CD4-positive, alpha-beta T cell treated with Interferon alpha-2 for 1 hour (primary cell): ENCODE measurements at places on chromosomes 7 and 10.

- no peak for DNase-seq
Observed at GRCh38 chr7:55546814-55547213, 25.5 kb downstream of the VOPP1 start.

- no peak for DNase-seq
Observed at GRCh38 chr10:31020209-31020608, 11.5 kb downstream of the ZNF438 start.

DNA sequence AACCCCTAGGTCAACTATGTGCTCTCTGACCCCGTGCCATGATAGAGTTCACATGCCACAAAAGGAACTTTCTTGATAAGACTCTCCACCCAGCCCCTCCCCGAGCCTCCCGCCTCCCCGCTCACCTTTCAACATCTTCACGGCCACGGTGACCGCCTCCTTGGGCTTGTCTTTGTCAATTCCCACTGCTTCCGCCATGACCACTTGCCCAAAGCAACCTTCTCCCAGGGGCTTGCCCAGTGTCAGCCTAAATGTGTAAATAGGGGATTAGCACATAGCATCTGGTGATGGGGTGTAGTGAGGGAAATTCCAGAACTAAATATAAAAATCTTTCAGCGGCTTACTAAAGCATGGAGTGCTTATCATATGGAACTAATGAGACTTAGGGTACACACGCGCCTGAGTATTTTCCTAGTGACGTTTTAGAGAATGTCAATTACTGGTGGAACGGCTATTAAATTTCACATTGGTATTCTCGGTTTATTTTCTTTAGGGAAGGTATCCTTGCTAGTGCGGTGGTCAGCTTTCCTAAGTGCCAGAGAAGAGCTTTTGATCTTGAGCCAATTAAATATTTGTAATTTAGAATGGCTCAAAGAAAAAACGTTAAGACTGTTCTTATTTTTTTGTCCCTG is 97.4 kb downstream of the FGFR2 start:
- no peak for DNase-seq

- DNase-seq = no peak
Observed at GRCh38 chr7:36919738-36920137, 195.4 kb upstream of the AOAH start.

DNA sequence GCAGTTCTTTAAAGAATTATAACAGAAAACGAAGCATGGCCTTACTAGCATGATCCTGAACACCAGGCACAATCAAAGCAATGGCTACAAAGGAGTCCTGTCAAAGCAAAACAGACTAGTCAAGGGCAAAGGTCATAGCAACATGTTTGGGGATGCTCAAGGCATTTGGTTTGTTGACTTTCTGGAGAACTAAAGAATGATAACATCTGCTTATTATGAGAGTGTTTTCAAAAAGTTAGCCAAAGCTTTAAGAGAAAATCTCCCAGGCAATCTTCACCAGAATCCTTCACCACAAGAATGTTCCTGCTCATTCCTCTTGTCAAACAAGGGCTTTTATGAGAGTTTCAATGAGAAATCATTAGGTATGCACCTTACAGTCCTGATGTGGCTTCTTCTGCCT is 95.1 kb upstream of the CPXM2 start:
- DNase-seq = no peak

DNA sequence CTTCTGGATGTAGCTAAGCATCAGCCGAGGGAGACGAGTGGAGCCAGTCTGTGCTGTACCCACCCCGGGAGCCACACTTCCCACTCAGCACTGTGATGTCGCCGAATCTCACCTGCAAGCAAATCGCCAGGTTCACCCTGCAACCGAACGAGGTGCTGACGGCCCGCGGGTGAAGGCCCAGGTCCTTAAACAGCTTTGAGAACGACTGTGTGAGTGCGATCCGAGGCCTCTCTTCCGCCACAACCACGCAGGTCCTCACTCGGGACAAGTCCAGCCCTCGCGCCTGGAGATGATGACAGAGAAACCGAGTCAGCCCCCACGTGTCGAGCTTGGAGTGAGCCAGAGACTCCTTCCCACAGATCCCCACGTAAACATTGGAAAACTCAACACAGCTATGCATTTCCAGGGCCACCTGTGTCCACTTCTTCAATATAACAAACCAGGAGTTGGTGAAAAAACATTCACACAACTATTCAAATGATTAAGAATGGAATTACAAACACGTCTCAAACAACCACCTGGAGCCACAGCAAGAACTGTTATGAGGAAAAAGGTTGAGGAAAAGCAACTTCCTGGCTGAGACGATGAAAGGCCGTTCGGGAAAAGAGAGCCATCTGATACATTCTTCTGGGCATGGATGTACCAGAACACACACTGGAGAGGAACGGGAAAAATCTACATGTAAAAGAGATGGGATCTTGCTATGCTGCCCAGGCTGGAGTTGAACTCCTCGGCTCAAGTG is 191.8 kb downstream of the ZMYND11 start:
- no peak for DNase-seq

- no peak for DNase-seq
Observed at GRCh38 chr7:135169964-135170273, 588 bp downstream of the CYREN start.

- peak; percentile 61 for DNase-seq
Observed at GRCh38 chr10:99532687-99533495, at the start of gene NKX2-3. Gene NKX2-3, plus strand, starts transcription at chr10:99532942. Its CDS starts 190 bp downstream, at chr10:99533132.

DNA sequence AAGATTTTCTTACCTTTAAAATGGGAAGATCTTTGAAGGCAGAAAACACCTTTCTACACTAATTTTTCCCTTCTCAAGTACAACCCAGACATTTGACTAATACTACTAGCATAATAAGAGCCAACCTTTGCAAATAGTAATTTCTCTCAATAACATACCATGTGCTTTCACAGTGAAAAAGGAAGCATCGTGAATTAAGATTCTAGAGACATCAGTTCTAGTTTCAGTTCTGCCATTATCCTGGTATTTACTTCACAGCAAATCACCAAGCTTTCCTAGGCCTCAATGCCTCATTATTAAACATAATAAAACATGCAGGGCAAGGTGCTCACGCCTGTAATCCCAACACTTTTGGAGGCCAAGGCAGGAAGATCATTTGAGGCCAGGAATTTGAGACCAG is 24.9 kb downstream of the GSAP start:
- DNase-seq = no peak
